Motor neuron (in vitro differentiated cells): ENCODE measurements at places on chromosomes 11 and 22.

DNA sequence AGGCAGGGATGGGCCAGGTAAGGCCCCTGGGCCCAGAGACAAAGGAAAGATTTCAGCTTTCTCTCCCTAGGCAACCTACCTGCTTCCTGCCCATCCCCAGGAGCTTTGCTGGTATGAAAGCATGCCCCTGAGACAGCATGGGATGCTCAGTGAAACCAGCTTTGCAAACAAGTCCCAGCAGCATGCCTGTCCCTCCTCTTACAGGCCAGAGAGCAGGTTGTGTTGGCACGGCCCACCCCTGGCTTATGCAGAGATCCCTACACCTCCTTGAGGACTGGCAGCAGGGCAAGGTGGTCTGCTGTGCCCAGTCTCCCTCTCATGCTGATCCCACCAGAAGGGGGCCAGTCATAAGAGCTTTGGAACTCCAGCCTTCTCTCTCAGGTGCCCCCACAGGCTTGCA, 3.1 kb downstream of the SCN4B start:
- ATAC-seq: no peak

DNA sequence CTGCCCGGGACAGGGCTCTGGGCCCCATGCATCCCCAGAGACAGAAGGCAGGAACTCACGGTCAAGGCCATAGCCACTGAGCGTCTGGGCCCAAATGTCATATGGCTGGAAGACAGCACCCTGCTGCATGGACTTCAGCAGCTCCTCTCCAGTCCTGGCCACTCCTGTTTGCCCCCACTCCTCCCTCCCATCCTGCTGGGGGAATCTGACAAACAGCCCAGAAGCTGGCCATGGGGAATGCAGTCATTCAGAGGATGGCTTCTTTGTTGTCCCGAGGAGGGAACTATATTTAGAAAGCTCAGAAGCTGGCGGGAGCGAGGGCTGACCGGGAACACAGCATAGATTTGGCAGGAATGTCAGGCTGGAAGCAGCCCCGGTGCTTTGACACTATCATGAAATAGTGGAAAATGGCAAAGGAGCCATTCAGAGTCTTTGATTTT, 35.0 kb downstream of the DKK3 start:
- ATAC-seq: peak; percentile 4

DNA sequence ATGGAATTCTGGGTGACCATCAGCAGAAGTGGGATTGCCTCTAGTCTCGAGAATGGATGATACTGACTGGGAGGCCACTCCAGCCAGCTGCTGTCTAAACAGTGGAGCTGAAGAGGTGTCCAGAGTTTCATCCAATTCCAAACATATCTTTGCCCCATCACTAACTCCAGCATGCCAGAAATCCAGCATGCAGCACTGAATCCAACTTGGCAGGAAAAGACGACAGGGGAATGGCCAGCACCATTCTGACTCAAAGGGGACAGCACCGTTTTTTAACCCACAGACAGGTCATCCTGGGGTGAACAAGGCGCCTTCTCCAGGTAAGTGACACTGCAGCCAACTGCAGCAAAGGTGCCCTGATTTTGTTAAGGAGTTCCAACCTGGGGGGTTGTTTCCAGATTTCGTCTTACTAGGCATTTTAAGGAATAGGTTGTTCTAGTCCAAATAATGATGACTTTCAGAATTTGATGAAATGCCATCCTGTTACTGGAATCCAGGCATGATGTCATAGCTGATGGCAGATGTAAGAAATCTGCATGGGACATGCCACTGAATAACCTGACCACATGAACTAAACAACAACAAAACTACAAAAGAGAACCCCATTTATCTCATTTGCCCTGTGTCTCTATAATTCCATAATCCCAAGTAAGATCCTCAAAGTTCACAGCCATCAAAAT, 32.3 kb downstream of the FEZ1 start:
- ATAC-seq: no peak

GRCh38 chr22:28108851-28109250, 189.8 kb upstream of the PITPNB start:
- no peak for ATAC-seq

DNA sequence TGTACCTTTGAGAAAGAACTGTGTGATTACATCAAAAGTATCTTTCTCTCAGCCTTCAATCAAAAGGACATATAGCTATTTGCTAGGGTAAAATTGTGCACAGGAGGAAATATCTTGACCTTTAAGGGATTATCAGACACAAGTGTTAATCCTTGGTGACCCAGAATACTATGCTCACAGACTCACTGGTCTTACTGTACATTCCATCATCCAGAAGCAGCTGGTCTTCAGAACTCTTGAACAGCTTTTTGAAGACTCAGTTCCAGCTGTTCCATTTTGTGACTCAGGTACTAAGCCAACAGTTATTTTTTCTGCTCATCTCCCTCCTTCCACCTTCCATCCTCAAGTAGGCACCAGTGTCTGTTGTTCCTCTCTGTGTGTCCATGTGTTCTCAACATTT, 19.8 kb downstream of the ZBED5 start:
- no peak for ATAC-seq

- ATAC-seq: no peak
These were observed 68.5 kb upstream of the PARVG start for GRCh38 chr22:44112191-44112590.

DNA sequence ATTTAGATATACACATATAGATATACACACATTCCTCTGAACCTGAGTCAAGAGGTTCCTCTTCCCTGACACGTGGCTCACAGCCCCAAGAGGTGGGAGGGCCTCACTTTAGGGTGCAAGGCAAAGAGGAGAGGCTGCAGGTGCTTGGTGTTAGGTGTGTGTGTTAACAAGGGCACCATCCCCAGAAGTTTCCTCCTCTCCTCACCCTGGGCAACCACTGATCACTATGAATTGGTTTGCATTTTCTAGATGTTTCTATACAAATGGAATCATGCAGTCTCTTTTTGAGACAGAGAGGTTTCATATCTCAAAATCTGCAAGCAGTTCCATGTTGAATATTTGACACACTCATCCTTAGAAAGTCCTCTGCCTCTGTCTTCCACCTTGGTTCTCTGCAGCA, 120.9 kb upstream of the NECTIN1 start:
- no peak for ATAC-seq

- ATAC-seq: no peak
These were observed 38.5 kb downstream of the TNRC6B start for GRCh38 chr22:40216041-40216756.

- ATAC-seq: no peak
These were observed 29.1 kb upstream of the ANGPTL5 start for GRCh38 chr11:101945448-101945847.

DNA sequence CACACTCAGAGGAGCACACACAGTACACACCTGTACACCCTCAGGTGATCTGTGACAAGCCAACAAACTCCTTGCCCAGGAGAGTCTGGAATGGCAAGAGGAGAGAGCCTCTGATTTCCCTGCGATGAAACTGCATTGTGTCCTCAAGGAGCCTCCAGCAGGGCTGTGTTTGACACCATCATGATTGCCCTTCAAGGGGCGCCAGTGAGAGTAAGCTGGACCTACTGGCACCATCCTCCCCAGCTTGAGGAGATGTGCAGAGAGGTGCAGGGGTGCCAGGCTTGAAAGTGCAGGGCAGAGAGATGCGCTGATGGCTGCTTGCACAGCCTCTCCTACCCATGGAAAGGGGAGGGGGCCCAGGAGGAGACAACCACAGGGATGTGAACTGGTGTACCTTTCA, 188.8 kb upstream of the CADM1 start:
- no peak for ATAC-seq

DNA sequence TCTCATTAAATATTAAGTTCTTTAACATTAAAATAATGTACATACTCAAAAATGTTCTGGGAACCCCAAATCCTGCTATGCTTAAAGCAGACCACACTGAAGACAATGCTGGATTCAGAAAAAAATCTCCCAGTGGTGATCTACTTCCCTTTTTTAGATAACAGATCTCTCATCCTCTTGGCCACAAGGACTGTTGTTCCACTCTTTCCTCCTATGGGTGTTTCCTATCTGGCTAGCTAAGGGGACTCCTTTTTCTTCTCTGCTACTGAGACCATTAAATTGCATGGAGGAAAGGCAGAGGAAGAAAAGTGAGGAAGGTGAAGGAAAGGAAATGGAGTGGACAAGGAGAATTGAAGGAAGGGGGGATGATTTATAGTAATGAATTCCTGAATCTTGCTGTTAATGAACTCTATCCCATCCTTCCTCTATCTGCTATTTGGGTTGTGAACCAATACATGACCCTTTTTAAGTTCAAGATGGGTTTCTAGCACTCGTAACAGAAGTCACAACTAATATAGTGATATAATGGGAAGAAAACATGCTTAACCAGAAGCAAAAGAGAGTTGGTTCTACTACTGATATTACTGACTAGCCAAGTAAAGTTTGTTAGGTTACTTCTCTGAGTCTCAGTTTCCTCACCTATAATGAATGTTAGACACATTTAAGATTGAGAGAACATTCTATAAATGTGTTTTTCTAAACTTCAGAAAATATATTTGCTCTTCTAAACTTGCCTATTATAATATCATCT, 53.2 kb downstream of the PIK3C2A start:
- ATAC-seq: no peak

DNA sequence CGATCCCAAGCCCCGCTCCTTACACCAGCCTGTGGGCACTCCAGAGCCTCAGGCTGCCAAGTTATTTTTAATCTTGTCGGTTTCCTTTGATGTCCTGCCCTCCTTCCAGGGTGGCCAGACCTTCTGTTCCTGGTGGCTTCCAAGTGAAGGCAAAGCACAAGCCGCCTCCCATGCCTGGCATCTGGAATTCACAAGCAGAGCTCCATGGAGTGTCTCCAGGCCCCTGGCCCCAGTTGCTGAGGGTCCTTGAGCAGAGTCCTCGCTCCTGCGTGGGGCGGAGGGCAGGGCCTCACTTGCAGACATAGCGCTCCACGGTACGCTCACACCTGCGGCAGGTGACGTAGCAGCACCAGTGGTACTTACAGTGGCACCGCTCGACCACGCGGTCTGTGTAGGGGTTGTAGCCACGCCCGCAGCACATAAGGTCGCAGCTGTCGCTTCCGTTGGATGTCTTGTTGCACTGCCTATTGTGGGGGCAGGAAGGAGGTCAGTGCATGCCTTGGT, 19.5 kb downstream of the WNT11 start:
- ATAC-seq: no peak

DNA sequence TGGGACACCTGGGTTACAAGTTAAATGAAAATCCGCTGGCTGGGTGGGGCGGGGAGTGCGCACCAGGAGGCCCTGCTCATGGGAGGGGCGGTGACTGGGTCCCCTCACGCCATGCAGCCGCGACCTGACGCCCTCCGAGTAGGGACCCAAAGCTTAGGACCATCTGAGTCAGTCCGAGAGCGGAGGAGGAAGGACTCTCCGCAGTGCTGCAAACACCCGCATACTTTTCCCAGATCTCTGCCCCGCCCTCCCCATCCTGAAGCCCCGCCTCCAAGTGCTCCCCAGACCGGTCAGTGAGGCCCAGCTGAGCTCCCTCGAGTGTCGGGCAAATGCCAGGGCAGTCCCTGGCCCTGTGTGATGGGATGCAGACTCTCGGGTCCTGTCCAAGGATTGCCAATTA, 6.6 kb upstream of the FLI1 start:
- ATAC-seq: peak; percentile 50

- ATAC-seq: no peak
These were observed 307.2 kb downstream of the CADM1 start for GRCh38 chr11:115197031-115197430.

DNA sequence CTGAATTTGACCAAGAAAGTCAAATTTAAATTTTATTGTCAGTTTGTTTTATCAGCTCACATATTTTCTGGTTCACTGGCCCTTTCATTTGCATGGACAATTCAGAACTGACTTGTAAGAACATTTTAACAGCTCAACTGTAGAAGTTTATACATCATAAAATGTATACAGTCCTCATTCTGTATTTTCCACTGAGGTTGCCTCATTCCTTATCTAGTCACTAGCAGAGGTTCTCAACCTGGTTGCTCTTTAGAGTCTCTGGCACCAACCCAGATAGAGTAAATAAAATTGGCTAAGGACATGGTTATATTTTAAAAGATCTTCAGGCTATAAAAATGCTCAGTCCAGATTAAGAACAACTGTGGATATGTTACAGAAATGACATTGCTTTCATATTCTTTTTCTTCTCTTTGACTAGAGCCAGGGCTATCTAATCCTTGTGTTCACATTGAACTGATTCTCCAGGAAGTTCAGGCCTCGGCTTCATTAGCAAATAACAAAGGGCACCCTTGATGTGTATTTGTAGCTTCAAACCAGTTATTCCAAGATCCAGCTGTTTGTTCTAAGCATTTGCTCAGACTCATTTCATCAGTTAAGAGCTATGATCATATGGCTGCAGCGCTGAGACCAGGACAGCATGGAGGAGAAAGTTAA, 782.5 kb downstream of the ETS1 start:
- ATAC-seq: peak; percentile 47

DNA sequence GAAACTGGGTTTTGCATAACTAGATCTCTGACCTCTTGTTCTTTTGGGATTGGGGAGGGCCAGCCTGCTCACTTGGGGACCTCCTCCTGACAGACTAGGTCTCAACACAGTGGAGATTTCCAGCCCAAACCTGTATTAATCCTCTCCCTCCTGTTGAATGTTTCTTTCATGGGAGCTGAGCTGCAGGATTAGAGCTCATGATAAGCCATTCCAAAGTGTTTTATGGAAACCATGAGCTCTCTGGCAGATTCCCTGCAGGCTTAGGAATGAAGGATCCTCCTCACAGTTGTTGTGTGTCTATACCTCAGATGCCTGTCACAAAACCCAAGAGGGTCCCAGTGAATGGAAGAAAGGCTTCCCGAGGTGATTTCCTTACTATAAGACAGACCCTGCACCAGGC, 248.4 kb upstream of the B3GAT1 start:
- ATAC-seq: no peak

DNA sequence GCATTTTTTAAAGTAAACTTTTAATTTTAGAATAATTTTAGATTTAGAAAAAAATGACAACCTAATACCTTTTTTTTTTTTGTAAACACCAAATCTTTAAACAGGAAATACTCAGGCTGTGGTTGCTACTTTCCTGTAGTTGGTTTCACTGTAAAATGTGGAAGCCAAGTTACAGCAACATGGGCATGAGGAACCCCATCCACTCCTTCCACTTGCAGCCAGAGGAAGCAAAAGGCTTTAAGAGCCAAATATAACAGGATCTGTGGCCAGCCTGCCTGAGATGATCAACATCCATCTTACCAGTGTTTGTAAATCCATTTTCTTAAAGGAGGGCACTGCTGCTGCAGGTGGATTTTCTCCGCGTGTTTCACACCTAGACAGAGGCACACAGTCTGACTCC, 66.2 kb downstream of the TNRC6B start:
- no peak for ATAC-seq

- ATAC-seq: no peak
These were observed 14.2 kb downstream of the MCAT start for GRCh38 chr22:43128928-43129424.
